ENCODE measurements at places on chromosomes 12 and 14.

GRCh38 chr12:76042147-76042546, 10.6 kb upstream of the PHLDA1 start:
- DNase-seq = no peak
- H3K4me1 ChIP-seq = peaks cover 21% of the 10 kb centered on the region
- H3K4me3 ChIP-seq = no peak overlapping the region
- no peaks in the 10 kb centered on the region for H3K27me3 ChIP-seq

DNA sequence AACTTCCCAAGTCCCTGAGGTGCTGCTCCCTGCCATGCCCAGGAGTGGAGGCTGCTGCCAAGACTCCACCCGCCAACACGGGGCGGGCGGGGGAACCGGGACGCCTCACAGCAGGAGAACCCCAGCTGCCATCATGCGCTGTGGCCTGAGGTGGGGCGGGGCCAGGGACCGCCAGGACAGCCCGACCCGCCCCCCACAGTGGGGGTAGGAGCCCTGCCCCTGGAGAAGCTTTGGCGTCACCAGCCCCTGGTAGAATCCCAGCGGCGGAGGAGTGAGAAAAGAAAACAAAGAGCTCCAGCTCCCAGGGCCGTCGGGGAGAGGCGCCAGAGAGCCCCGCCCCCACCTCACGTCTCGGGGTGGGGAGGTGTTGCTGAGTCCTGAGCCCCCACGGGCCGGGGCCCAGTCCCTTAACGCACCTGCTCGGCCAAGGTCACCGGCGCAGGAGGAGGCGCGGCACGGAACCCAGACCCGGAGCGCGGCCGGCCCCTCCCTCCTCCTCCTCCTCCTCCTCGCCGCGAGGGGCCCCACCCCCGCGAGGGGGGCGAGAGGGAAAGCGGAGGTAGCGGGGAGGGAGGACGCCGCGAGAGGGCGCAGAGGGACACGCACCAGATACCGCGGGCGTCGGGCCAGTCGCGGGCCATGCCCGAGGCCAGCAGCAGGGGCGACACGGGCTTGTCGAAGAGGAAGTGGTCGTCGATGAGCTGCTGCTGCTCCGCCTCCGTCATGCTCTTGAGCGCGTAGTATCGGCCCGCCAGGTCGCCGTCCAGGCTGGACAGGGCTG, 1.8 kb downstream of the CKB start:
- peaks cover 30% of the 10 kb centered on the region for H3K4me1 ChIP-seq
- peaks cover 36% of the 10 kb centered on the region for H3K27me3 ChIP-seq
- H3K36me3 ChIP-seq = peaks cover 8% of the 10 kb centered on the region

GRCh38 chr14:96235426-96235825, 20.6 kb upstream of the BDKRB1 start:
- no peak overlapping the region for H3K4me3 ChIP-seq
- no peak for DNase-seq
- no peaks in the 10 kb centered on the region for H3K36me3 ChIP-seq
- no peak overlapping the region for H3K27ac ChIP-seq
- peaks cover 4% of the 10 kb centered on the region for H3K4me1 ChIP-seq

DNA sequence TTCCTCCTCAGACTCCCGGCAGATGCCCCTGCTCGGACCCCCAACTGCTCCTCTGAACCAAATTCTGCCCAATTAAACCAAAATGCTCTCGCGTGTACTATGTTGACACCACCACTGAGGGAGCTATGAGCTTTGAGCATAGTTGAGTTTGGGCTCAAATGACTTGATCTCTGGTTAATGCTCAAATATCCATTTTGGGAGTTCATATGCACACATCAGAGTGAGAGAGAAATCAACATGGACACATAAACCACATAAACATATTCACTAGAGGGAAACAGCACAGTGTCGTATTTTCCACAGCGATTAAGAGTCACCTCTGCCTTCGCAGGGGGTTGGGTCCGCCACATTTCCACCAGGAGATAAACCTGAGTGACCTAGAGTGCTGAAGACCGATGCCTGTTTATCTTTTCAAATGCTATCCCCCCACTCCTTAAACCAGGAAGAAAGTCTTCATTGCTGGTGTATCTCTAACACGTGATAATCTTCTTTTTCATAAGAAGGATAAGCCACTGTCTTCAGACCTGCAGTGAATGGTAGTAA, 59.4 kb upstream of the FOXN3 start:
- no peak for DNase-seq
- H3K36me3 ChIP-seq = no peaks in the 10 kb centered on the region
- no peaks in the 10 kb centered on the region for H3K4me1 ChIP-seq
- H3K27ac ChIP-seq = no peak overlapping the region

DNA sequence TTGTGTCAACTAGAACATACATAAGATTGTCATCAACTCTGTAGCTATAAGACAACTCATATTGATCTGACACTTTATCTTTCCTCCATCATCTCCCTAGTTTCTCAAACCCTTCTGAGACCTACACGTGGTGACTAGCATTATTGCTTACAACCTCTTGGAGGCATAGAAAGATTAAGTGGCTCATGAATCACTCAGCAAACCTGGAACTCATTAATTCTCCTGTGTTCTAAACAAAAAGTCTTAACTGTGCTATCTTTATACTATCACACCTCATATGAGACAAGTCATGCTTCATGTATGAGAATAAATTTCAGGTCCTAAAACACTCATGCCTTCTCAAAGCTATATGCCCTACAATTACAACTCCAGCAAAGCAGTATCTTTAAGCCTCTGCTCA, 408.6 kb upstream of the SYT1 start:
- no peaks in the 10 kb centered on the region for H3K36me3 ChIP-seq
- H3K27ac ChIP-seq = no peak overlapping the region
- DNase-seq = no peak
- no peak overlapping the region for H3K4me3 ChIP-seq
- H3K4me1 ChIP-seq = no peaks in the 10 kb centered on the region
- H3K27me3 ChIP-seq = no peaks in the 10 kb centered on the region

- H3K27ac ChIP-seq = no peak overlapping the region
- peaks cover under 1% of the 10 kb centered on the region for H3K27me3 ChIP-seq
- H3K4me3 ChIP-seq = no peak overlapping the region
- peaks cover 29% of the 10 kb centered on the region for H3K4me1 ChIP-seq
- DNase-seq = no peak
- H3K36me3 ChIP-seq = no peaks in the 10 kb centered on the region
These were observed 44.1 kb upstream of the EML1 start for GRCh38 chr14:99749142-99749541.

DNA sequence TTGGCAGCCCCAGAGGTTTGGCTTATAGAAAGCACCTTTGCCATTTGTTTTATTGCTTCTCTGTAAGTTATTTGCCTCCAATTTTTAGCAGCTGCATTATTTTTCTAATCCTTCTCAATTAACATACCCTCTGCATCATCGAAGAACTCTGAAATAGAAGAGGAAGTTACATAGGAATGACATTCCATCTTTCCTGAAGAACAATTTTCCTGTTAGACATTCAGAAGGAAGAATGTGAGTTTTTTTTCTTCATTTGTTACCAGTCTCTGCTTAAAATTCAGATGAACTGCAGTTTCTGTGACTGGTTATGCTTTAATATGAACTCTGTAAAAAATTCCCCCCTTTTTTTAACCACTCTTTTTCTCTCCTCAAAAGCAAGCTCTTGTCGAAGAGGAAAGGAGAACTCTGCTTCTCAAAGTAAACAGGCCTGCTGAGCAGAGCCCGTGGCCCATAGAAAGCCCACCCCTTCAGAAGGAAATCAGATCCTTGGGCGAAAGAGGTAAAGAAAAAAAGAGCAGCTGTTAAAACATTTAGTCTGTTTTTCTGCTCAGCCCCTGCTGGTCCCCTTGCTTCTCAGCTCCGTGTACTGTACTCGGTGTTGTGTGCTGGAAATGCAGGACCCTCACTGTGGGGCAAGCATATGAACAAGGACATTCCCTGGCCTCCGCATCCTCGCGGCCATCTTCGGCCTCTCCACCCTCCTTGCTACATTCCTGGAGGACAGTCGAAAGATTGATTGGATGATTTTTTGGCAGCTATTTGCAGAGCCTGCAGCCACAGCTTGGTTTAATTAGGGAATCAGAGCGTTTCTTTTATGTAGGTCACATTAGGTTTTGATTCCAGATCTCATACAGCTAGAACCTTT, 164.4 kb upstream of the LRIG3 start:
- H3K4me1 ChIP-seq = peaks cover 52% of the 10 kb centered on the region
- H3K27ac ChIP-seq = peak overlapping the region; percentile 97
- H3K27me3 ChIP-seq = no peaks in the 10 kb centered on the region
- peak overlapping the region; percentile 8 for H3K4me3 ChIP-seq
- no peaks in the 10 kb centered on the region for H3K36me3 ChIP-seq

- H3K27ac ChIP-seq = no peak overlapping the region
- DNase-seq = no peak
- no peak overlapping the region for H3K4me3 ChIP-seq
- H3K4me1 ChIP-seq = peaks cover 7% of the 10 kb centered on the region
- H3K27me3 ChIP-seq = no peaks in the 10 kb centered on the region
These were observed 96.9 kb upstream of the FGD4 start for GRCh38 chr12:32302218-32303173.

- H3K4me3 ChIP-seq = no peak overlapping the region
- peaks cover 12% of the 10 kb centered on the region for H3K27me3 ChIP-seq
- H3K27ac ChIP-seq = no peak overlapping the region
- peaks cover 5% of the 10 kb centered on the region for H3K36me3 ChIP-seq
These were observed 262.5 kb downstream of the DPF3 start for GRCh38 chr14:72631401-72631800.

DNA sequence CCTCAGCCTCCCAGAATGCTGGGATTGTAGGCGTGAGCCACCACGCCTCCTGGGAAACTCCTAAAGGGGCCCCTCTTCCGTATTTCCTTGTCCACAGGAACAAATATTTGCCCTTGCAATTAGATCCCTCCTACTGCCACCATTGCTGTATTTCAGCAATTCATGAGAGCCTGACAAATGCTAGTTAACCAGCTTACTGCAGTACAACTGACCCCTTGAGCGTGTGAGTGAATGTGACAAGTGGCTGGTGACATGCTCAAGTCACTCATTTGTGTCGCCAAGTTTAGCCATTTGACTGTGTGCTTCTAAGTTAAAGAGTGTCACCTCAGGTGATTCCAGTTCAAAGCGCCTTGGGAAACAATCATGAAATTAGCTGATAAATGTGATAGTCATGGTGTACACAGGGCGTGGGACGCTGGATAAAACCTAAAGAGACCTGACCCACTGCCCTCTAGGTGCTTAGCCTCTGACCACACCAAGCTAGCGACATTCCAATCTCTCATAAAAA, 56.1 kb upstream of the MAP1LC3B2 start:
- H3K36me3 ChIP-seq = no peaks in the 10 kb centered on the region
- H3K27me3 ChIP-seq = peaks cover 11% of the 10 kb centered on the region
- no peak overlapping the region for H3K27ac ChIP-seq
- no peak for DNase-seq
- peaks cover 17% of the 10 kb centered on the region for H3K4me1 ChIP-seq

DNA sequence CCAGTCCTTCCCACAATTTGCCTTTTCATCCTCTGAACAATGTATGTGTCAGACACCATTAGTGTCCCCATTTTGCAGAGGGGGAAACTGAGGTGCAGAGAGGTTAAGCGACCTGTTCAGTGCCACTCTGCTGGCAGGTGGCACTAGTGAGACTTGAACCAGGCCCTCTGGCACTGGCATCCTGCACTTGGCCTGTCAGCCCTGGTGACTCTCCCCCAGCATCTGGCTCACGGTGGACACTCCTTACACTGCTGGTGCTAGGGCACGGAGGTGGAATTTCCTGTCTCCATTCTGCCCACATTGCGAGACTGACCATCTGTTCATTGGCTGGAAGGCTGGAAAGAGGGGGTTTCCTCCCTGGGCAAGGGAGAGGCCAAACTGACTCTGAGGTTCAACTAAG, 48.7 kb downstream of the CCNK start:
- no peak overlapping the region for H3K27ac ChIP-seq
- H3K27me3 ChIP-seq = no peaks in the 10 kb centered on the region
- H3K4me1 ChIP-seq = peaks cover 45% of the 10 kb centered on the region
- no peaks in the 10 kb centered on the region for H3K36me3 ChIP-seq
- H3K4me3 ChIP-seq = no peak overlapping the region

DNA sequence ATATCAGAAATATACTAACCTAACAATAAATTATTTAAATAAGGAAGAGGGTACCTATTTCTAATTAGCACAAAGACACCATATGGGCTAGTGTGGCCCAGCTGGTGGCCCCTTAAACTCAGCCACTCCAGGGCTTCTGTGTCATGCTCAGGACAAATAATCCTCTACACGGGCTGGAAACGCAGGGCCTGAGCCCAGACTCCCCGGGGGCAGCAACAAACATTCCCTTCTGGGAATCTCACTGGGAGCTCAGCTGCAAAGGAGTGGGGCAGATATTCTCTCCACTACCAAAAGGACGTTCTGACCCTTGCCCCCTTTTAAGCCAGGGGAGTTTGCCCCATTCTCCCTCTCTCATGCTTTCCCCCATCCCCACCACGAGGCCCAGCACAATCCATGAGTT, 43.7 kb upstream of the ELK3 start:
- no peak for DNase-seq
- H3K36me3 ChIP-seq = no peaks in the 10 kb centered on the region
- no peak overlapping the region for H3K4me3 ChIP-seq

DNA sequence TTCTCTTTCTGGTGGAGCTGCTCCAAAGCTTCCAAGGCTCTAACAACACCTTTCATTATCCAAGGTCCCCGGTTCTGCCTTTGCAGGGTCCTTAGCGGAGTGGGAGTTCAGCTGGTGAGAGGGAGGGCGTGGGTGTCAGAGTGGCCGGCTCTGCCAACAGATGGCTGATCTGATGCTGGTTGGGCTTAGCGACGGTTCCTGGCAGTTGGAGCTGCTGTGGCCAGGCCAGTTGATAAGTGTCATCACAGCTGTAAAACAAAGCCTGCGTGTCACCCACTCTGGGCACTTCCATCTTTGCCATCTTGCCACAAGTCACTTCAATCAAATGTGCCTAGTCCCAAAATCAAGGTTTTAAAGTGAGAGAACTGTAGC, 36.3 kb downstream of the RIN3 start:
- DNase-seq = no peak
- peaks cover 7% of the 10 kb centered on the region for H3K4me1 ChIP-seq
- H3K27ac ChIP-seq = no peak overlapping the region
- H3K27me3 ChIP-seq = no peaks in the 10 kb centered on the region
- no peak overlapping the region for H3K4me3 ChIP-seq
- H3K36me3 ChIP-seq = no peaks in the 10 kb centered on the region

GRCh38 chr12:108664338-108665258, 30.9 kb upstream of the SELPLG start:
- H3K27ac ChIP-seq = peak overlapping the region; percentile 58
- H3K4me3 ChIP-seq = no peak overlapping the region
- no peaks in the 10 kb centered on the region for H3K27me3 ChIP-seq
- peaks cover 7% of the 10 kb centered on the region for H3K36me3 ChIP-seq
- peak; percentile 81 for DNase-seq

DNA sequence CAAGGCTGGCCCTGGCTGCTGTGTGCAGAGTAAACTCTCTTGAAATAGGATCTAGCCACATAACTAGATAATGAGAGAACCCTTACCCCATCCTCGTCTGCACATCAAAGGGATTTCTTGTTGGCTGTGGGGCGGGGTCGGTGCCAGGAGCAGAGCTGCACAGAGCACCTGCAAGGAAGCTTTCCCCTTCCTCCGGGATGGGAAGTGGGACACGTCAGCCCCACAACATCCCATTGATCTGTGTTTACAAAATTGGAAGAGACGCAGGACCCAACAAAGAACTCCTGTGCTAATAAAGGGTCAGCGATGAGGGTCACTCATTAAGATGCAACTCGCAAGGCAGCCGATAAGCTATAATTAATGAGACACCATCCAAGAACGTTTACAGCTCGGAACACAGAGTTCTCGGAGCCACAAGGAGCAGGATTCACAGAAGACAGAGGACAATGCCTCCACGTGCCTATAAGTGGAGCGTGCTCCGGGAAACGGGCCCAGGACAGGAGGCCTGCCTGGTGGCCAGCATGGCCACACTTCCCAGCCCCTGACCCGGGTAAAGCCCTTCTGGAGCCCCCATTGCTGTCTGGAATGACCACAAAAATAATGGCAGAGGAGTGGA, 171.5 kb downstream of the SLC15A4 start:
- H3K4me1 ChIP-seq = peaks cover 5% of the 10 kb centered on the region
- DNase-seq = no peak
- no peaks in the 10 kb centered on the region for H3K27me3 ChIP-seq
- H3K27ac ChIP-seq = no peak overlapping the region
- no peak overlapping the region for H3K4me3 ChIP-seq
